HS-5 (cell line): ENCODE measurements at places on chromosomes 16 and 17.

GRCh38 chr16:336269-336668, 16.3 kb downstream of the AXIN1 start:
- DNase-seq = no peak

- DNase-seq = no peak
These were observed 2.5 kb downstream of the KRTAP9-6 start for GRCh38 chr17:41267711-41268110.

DNA sequence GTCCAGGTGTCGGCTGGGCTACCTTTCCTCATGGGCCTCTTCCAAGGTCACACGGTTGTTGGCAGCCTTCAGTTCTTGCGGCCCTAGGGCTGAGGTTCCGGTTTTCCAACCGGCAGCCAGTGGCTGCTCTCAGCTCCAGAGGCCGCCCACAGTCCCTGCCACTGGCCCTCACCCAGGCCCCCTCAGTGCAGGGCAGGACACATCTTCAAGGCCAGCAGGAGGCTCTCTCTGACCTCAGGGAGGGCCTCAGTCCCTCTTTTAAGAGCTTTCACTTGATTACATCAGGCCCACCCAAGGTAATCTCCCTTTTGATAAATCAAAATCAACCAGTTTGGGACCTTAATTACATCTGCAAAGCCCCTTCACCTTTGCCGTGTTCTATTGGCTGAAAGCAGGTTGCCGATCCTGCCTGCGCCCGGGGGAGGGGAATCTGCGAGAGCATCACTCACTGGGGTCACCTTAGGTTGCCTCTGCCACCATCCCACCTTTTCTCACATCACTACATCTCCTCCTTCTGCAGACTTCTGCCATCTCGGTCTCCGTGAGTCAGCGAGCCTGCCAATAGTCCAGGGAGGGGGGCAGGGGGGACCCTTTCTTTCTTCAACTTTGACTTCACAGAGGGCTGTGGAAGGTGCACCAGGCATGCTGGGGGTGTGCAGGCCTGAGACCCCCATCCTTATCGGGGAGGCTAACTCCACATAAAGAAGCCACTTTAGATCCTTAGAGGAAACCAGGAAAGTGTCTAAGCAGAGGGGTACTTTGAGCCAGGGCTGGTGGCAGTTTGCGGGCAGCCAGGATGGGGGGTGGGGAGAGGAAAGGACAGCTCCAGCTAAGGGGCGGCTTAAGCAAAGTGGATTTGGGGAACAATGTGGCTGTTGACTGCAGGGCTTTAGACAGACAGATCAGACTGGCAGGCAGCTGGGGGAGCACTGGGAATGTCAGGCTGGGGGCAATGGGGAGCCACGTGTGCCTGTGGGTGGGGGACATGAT, 28.8 kb upstream of the NXPH3 start:
- DNase-seq = no peak

DNA sequence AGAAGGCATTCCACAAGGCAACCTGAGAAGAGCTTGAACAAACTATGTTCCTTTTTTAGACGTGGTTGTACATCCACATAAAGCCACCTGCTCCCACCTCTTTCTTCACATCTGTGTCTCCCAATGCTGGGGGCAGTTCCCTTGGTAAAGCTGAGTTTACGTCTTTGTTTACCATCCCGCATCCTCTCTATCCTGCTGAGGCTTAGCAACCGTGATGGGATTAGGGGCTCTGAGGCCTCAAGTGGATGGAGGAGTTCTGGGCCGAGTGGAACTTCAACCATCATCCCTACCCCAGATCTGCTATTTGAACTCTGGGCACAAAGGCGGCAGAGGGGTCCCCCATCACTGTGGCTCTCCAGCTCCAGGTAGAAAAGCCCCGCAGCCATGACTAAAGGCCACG, 94.2 kb upstream of the CREBBP start:
- DNase-seq = no peak

- no peak for DNase-seq
These were observed 17.1 kb downstream of the FLYWCH1 start for GRCh38 chr16:2928796-2929195.

DNA sequence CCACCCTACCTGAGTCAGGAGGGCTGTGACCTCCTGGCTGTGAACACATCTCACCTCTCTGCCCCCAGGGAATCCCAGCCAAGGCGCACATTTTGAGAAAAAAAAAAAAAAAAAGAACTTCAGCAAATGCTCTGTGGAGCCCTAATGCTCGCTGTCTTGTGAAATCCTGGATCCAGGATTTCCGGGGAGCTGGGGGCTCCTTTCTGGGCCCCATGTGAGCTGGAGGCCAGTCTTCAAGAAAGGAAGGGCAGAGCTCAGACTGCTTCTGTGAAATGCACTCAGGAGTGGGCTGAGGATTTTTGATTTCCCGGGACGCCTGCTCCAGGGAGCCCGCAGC, 36.0 kb upstream of the EMP2 start:
- DNase-seq = no peak

- no peak for DNase-seq
These were observed 124.5 kb downstream of the ZNF778 start for GRCh38 chr16:89341697-89342694.

DNA sequence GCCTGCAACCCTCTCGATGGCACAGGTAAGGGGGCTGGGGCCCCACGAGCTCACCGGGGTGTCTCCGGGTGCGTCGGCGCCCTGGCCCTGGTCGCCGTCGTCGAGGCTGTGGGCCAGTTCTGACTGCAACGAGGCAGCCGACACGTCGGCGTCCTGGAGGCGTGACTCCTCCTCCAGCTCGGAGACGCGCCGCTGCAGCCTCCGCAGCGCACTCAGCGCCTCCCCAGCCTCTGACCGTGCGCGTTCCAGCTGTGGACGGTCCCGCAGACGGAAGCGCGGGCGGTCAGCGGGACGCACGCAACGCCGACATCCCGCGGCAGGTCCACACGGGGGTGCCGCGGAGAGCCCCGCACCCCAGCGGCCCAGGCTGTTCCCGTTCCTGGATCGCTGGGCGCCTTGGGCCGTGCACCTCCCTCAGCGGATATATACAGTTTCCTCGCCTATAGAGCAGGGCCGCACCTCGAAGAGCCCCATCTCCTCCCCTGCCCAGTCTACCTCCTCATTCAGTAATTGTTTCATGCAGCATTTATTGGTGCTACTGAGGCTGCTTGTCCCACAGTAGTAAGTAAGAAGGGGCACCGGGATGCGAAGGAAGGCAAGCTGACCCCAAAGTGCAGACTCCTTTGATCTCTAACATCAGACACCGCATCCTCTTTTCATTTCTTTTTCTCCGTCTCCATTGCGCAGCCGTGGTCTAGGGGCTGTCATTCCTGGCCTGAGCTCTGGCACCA, 5.8 kb downstream of the THOC6 start:
- no peak for DNase-seq

DNA sequence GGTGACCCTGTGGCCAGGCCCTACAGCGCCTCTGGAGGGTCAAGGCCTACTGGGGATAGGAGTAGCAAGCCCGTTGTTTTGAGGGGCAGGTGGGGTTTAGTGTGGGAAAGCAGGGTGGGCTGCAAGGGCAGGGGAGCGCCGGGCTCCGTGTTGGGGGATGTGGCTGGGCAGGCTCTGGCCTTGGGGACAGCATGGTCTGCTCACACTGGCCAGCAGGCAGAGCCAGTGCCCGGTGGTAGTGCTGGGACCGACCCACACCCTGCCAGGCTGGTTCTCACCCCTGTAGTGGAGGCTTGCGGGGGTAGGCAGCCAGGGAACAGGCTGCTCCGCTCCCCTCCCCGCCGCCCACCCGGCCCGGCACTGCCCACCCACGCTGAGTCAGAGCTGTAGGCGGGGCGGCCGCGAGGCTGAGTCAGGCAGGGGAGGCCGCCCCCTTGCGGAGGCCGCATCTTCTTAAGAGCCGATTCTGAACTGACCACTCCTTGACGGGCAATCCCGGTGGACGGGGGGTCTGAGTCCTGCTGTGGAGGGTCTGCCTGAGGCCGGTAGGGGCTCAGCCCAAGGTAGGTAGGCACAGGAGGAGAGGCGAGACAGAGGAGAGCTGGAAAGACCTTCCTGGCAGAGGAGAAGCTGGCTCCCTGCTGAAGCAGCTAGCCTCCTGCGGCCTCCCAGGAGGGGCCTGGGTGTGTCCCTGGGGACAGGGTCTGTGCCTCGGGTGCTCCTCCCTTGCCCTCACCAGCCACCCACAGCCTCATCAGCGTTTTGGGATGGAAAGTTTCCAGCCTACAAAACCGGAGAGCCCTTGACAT, 62.4 kb downstream of the BAIAP2 start:
- no peak for DNase-seq

DNA sequence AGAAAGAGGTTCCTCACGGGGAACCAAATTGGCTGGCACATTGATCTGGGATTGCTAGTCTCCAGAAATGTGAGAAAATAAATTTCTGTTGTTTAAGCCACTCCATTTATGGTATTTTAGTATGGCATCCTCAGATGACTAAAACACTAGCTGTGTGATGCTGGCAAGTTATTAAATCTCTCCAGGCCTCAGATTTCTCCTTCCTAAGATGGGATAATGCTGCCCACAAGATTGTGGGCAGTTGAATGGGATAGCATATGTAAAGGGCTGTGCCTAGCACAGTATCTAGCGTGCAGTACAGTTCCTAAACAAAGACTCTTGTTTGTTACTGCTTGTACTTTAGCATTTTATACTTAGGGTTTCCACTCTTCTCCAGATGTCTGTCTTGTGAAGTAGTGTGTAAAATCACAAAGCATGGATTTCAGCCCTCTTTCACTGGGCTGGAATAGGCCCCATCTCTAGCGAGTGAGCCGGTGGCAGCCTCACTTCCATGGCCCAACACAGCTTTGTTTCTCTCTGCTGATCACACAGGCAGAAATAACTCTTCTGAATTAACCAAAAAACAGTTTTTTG, 38.2 kb upstream of the PHAF1 start:
- no peak for DNase-seq

DNA sequence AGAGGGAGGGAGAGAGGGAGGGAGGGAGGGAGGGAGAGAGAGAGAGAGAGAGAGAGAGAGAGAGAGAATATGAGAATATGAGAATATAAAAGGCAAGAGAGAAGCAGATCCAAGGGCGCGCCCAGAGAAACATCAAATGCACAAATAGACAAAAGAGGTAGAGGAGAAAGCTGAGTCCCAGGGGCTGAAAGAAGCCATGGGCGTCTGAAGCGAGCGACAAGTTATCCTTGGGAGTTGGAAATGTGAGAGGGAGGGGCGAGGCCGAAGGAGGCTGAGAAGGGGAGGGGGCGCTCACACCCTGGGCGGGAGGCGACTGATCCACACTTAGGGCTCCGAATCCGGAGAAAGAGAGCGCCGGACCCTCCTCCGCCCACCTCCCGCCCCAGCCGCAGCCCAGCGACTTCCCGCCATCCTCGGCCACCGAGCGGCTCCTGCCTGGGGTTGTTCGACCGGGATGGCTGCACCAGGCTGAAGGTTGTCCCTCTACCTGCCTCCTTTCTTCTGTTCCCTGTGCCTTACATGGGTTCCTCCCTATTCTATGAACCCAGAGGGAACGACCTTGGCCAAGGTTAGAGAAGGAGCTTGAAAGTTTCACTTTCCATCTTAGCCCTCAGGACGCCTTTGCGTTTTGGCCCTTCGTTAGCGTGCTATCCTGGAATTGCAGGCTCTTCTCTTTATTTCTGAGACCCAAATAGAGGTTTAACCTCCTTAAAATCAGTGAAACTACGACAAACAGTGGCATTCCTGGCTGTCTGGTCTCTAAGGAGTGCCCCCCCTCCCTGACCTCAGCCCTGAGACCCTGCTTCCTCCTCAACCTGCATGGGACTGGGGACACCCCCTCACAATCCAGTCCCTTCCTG, 21.2 kb upstream of the HOXB9 start:
- DNase-seq = no peak

DNA sequence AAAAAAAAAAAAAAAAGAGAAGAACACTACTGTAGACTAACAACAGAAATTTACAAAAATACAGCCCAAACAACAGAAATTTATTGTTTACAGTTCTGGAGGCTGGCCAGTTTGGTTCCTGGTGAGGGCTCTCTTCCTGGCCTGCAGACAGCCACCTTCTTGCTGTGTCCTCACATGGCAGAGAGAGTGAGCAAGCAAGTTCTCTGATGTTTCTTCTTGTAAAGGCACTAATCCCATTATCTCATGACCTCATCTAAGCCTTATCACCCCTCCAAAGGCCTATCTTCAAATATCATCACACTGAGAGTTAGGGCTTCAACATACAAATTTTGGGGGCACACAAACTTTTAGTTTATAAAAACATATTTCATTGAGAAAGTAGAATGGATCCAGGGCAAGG, 7.3 kb downstream of the ARSG start:
- DNase-seq = no peak

DNA sequence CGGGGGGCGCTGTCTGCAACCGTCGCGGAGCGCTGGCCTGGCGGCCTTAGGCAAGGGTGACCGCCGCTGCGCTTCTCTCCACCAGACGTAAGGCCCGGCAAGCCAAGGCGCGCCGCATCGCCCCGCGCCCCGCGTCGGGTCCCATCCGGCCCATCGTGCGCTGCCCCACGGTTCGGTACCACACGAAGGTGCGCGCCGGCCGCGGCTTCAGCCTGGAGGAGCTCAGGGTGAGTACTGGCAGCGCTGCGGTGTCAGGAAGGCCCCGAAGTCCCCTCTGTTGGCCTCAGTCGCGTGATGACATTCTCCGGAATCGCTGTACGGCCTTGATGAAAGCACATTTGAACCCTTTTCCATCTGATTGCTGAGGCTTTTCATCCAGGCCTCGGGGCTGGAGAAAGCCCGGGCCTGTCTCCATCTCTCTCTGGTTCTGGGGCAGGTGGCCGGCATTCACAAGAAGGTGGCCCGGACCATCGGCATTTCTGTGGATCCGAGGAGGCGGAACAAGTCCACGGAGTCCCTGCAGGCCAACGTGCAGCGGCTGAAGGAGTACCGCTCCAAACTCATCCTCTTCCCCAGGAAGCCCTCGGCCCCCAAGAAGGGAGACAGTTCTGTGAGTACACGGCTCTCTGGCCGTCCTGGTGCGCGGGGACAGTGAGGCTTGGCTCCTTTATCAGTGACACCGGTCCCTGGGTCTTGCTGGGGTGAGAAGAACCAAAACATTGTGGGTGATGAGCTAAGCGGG, 831 bp downstream of the RPL13 start:
- no peak for DNase-seq

DNA sequence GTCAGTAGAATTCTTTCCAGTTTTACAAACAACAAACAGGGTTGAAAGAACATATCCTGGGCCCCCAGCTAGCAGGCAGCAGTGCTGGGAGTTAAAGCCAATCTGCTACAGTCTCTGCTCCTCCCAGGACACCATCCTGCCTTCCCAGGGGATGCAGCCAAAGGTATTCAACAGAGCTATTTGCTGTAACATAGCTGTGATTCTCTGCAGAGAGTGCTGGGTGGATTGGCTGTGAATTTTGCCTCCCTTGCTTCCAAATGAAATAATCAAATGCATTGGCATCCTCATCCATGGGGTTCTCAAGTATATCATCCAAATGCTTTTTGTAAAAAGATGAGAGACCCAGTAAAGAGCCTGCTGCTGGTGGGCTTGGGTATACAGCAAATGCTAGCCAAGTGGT, 124.3 kb downstream of the NPIPB5 start:
- no peak for DNase-seq

DNA sequence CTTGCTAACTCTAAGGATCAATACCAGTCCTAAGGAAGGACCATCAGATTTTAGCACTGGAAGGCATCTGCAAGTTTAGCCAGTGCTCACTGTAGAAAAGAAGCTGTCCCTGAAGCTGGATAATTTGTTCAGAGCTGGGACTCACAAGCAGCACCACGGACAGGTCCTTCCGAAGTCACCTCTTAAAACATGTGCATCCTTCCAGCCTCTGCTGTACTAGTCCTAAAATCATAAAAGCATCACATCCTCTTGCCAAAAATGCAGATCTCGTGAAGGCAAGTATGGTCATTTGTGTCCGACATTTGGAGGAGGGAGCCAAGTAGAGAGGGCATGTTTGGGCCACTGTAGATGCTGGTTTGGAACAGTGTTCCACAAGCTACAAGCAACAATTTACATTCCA, 506.9 kb downstream of the RBFOX1 start:
- no peak for DNase-seq

GRCh38 chr17:6413065-6413464, 21.9 kb downstream of the AIPL1 start:
- peak; percentile 19 for DNase-seq

- no peak for DNase-seq
These were observed 4.0 kb downstream of the PKMYT1 start for GRCh38 chr16:2976201-2976600.
